ENCODE measurements at places on chromosomes 16 and 17.
A peak's percentile ranks its signal among the peaks of the same experiment; 100 is the strongest.

DNA sequence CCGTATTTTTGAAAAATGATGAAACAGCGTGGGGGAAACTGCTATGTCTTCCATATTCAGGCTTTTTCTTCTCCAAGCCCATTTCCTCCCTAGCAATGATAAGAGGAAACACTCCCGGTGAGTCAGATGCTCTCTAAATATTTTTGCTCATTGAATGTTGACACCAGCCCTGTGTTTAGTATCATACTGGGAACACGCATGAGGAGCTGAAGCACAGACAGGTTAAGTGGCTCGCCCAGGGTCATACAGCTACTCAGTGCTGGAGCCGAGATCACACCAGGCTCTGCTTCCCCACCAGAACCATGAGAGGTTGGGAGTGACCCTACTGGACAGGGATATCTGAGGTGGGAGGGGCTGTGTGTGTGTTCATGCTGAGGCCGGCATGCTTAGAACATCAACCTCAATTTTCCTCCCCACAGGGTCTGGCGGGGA is 37.8 kb upstream of the ADGRG1 start:
- DNase-seq, result peak; percentile 87

DNA sequence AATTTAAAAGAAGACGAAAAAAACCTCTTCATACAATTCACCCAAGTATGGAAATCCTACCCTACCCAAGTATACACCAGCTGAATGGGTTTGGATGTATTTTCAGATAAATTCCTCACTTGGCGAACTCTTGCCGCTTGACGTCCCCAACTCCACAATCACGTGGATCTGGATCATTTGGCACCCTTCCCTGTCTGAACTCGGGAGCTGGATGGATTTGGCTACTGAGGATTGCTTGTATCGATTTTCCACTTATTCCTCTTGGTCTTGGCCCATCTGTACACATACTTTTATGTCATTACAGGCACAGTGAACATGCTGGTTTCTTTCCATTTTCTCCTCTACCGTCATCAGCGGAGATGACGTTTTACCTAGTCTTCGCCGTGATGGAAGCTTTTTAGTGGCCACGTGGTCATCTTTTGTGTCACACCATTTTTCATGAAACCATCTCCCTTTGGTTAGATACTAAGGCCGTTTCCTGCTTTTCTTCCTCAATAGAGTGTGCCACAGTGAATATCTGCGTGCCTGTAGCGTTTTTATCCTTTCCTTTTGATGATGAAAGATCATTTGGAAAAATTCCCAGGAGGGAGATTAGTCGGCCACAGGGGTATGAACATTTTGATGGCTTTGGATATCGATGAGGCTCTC is 47.1 kb downstream of the CMIP start:
- no peak for DNase-seq

- no peak for DNase-seq
Observed at GRCh38 chr17:10294180-10294579, 78.6 kb downstream of the MYH13 start.

DNA sequence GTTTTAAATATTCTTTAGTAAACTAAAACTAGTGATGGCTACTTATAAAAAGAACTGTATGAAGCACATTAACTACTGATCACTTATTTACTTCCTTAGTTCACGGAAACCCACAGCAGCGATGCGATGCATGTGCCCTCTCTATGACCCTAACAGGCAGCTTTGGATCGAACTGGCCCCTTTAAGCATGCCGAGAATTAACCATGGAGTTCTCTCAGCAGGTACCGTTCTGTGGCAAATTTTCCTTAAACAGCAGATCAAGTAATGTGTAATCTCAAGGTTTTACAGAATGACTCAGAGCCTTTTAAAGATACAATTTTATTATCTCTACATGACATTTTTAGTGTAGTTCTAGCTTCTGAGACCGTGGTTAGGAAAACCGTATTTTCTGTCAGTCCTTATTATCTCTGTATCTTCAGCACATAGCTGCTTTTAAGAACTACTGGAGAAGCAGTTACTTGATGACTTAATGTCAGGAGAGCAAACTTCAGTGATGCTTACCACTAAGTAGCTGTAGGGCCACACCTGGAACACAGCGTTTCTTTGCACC is 43.0 kb downstream of the GAN start:
- no peak for DNase-seq

DNA sequence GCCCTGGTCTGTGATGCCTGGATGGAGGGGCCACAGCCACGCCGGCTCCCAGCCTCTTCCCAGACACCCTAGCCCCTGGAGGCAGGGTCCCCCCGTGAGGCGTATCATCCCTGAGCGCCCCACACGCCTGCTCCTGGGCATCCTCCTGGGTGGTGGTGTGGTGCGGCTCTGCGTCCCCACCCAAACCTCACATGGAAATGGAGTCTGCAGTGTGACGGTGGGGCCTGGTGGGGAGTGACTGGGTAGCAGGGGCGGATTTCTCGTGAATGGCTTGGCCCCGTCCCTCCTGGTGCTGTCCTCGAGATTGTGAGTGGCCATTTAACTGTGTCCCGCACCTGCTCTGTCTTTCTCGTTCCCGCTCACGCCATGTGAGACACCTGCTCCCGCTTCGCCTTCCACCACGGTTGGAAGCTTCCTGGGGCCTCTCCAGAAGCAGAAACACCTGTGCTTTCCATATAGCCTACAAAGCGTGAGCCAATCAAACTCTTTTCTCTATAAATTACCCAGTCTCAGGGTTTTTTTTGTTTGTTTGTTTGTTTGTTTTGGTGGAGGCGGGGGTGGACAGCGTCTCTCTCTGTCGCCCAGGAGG is 5.9 kb upstream of the SSTR5 start:
- DNase-seq, result no peak

- no peak for DNase-seq
Observed at GRCh38 chr16:85628645-85629044, 15.5 kb downstream of the GSE1 start.

- peak; percentile 30 for DNase-seq
Observed at GRCh38 chr16:4692460-4693295, 684 bp upstream of the NUDT16L1 start.

GRCh38 chr17:37698132-37698910 is 46.5 kb downstream of the HNF1B start:
- peak; percentile 55 for DNase-seq

- DNase-seq, result peak; percentile 53
Observed at GRCh38 chr17:38326996-38327792, 16.6 kb downstream of the GPR179 start.

- no peak for DNase-seq
Observed at GRCh38 chr16:65181071-65181561, 59.3 kb upstream of the CDH11 start.

- DNase-seq, result no peak
Observed at GRCh38 chr16:28537076-28537475, 1.7 kb downstream of the NUPR1 start.

DNA sequence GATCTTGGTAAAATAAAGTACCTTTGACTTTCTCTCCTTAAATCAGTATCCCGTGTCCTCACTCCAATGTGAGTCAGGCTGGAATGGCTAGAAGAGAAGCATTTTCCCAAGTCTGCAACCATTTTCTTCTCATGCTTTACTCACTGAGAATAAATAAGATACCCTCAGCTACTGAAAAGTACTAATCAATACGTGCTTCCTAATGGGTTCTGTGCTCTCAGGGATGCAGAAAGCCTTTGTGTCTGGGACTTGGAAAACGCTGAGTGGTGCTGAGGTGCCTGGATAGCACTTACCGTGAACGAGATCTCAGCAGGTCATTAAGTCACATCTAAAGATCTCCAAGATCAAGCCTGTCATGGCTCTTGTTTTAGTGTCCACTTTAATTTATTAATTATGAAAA is 672.3 kb upstream of the C16orf82 start:
- DNase-seq, result no peak
